ENCODE measurements at places on chromosomes 3 and 15.

DNA sequence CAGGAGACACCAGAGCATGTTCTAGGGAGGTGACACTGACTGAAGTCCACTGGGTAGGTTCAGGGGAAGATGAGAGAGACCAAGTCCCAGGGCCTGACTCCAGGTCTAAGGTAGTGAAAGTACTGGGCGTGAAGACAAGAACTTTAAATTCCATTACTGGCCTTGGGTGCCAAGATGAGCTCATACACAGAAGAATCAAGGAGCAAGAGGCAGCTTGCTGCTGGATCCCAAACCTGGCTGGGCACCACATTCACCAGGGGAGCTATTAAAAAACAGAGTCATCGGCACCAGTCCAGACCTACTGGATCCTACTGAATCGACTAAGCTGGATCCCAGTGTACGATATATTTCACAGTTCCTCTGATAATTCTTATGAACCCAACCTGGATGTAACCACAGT lies 42.1 kb upstream of the ATG7 start:
- ATAC-seq, result no peak

- no peak for ATAC-seq
Observed at GRCh38 chr3:156321945-156322344, 201.6 kb downstream of the KCNAB1 start.

- no peak for ATAC-seq
Observed at GRCh38 chr3:68817243-68817642, 115.1 kb downstream of the TAFA4 start.

DNA sequence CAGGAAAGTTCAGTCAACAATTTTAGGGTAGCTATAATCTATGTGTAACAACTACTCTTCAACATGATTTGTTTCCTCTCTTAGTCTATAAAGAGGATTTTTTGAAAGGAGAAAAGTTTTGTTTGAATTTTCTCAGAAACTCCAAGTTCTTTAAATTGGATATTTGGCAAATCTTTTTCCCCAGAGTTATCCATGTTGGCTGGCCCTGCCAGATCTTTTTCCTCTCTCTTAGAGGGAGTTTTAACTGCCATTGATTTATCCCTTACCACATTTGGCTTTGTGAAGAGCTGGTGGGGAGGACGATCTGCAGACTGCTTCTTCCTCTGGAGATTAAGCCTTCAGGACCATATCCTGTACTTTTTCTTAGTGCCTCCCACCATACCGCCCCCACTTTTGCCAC lies 64.9 kb upstream of the ROPN1 start:
- no peak for ATAC-seq

- no peak for ATAC-seq
Observed at GRCh38 chr3:185595526-185595925, 9.4 kb downstream of the SENP2 start.

- ATAC-seq, result no peak
Observed at GRCh38 chr3:105956306-105956705, 87.5 kb upstream of the CBLB start.

DNA sequence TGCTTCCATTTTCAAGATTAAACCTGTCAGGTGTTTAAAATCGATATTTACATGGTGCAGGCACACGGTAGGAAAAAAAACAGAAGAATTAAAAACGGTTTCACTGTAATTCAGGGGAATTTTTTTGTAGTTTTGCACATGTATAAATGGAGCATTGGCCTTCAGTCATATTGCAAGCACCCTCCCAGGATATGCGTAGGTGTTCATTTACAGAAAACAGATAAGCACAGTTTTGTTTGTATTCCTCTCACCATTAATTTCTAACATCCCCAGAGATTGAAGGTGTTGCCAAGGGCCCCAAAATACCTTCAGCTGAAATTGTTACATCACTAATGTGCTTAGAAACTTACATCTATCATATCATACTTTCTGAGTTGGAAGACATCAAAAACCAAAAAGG lies 427.1 kb upstream of the NR2F2 start:
- no peak for ATAC-seq

DNA sequence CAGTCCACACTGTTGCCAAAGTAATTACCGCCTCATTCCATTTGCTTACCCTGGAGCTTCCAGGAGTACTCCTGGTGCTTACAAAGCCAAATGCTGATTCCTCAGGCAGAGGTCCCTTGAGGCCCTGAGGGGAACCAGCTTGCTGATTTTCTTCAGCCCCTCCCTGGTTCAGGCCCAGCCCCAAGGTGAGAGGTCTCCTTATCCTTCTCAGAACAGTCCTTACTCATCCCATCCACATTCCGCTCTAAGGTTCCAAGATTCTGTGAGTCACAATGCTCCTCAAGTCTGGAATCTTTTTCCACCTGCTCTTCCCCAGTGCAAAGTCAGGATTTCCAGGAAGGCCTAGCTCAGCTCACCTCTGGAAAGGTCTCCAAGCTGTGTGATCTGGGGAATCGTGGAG lies 1.8 kb upstream of the ATP10A start:
- ATAC-seq, result no peak

DNA sequence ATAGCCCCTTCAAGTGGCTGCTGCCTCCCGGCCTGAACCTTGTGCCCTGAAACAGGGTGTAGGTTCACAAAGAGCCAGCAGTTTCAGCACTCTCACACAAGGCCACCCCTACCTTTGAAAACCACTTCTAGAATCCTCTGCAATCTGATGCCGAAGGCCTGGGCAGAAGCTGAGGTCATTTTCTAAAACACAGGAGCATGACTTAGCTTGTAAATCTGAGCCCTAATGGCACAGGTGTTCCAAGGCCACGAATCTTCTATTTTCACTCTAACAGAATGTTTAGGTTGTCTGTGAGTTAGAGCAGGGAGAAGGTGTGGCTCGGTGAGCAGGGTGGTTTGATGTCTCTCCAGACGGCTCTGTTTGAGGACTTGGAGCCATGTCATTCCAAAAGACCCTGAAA lies 62.3 kb downstream of the SYNM start:
- ATAC-seq, result no peak

DNA sequence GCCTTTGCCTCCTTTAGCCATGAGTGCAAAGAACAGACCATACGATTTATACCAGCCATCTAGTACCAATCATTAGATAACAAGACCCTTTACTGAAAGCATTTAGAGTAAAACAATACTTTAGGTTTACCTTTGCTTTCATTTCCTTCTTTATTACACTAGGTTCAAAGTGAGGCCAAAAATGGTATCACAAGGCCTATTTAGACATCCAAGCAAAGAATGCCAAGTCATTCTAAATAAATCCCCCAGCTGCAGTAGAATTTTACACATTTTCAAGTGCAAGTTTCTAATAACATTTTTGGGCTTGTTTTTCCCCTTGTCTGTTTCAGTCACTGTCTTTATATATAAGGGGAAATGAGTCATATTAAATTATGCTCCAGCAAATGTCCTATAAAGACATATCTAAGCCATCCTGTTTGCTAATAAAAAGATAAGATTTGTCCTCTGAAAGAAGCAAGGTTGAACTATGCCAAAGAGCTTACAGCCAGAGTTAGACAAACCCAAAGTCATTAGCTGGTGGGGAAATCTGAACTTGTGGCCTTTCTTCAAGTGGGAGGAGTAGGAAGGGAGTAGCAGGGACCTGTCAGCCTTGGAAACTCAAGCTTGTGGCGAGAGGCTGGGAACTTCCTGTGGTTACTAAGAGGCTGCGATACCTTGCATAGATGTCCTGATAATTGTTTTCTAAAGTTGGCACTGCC lies 232.7 kb downstream of the MECOM start:
- peak; percentile 77 for ATAC-seq

GRCh38 chr3:30354513-30354912 lies 251.9 kb upstream of the TGFBR2 start:
- no peak for ATAC-seq

All from activated T-helper 17 cell treated with anti-CD3 and anti-CD28 coated beads, Interleukin-2, amount 50 U/mL, for 72 hours (primary cell).